ENCODE measurements at places on chromosomes 4 and X.

GRCh38 chr4:176443117-176443516 lies 123.4 kb downstream of the SPCS3 start:
- DNase-seq: no peak

- no peak for DNase-seq
Measured at GRCh38 chrX:102514536-102514935, 2.0 kb downstream of the TMSB15A start.

DNA sequence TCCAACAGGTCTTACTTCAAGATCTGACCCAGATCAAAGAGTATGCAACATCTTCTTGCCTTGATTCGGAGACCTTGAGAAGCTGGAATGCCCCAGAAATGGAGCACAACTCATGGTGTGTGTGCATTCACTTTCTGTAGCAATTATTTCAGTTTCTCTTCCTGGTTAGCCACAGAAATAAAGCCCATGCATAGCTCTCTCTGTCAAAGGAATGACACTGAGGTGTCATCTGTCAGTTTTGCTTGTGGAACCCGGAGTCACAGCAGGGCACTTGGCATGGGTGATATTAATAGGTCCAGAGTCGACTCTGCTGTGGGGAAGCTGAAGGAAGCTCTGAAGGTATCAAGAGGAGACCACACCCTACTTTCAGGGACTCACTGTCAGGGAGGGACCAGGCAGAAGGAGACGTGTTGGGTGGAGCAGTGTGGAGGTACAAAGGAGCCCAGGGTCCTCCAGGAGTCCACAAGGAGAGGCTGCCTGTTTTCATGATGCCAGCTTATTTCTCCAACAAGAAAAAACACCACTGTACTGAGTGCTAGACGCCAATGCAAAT lies 10.7 kb downstream of the CLNK start:
- DNase-seq: no peak

DNA sequence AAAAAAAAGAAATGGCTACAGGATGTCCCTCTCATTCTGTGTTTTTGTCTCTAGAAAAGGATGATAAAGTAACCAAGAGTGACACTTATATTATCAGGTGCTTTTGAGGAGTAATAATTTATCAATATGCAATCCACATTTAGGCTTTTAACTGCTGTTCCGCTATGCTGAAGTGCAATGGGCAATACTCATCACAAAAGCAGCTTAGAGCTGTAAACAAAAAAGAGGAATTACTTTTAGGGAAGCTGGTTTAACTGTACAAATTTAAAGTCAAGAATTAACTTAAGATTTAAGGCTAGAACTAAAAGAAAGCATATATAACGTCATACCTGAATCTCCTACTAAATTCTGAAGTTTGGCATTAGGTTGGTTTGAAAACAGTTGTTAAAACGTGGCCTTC lies 93.5 kb upstream of the DDX3X start:
- DNase-seq: no peak

GRCh38 chr4:77921701-77922100 lies 59.1 kb downstream of the MRPL1 start:
- DNase-seq: no peak

DNA sequence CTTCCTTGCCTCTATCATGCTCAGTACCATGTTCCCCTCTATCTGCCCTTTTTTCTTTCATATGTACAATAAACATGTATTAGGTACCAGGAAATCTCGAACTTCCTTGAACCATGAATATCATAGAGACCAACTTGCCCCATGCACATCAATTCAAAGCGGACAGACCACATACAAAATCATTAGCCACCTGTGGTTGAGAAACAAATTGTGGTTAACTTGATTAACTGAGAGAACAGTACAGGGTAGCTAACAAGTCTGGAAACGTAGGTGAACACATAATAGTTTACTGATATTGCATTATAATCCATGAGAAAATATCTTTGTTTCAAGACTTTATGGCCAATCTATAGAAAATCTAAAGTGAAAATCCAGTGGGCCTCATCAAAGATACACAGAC lies 8.2 kb downstream of the CASP3 start:
- no peak for DNase-seq

- no peak for DNase-seq
Measured at GRCh38 chr4:154465085-154465484, 26.5 kb downstream of the DCHS2 start.

GRCh38 chr4:55297346-55297745 lies 48.7 kb upstream of the SRD5A3 start:
- DNase-seq: no peak
